ENCODE measurements at places on chromosomes 6 and 20.

DNA sequence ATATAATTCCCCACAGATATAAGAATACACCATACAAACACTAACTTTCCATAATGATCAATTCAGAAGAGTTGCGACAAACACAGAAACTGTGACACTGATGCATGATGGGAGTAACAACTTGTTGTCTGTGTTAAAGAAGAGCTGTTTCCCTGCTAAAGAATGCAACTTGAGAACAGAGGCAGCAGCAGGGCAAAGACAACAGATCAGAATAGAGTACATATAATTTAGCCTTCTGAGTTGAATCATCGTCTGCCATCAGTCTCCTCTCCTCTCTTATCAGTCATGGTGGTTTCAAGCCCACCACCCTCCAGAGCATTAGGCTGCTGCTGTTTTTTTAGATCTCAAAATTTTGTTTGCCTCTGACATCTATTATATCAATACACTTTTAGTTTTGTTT lies 280.4 kb downstream of the UBE3D start:
- DNase-seq: no peak

DNA sequence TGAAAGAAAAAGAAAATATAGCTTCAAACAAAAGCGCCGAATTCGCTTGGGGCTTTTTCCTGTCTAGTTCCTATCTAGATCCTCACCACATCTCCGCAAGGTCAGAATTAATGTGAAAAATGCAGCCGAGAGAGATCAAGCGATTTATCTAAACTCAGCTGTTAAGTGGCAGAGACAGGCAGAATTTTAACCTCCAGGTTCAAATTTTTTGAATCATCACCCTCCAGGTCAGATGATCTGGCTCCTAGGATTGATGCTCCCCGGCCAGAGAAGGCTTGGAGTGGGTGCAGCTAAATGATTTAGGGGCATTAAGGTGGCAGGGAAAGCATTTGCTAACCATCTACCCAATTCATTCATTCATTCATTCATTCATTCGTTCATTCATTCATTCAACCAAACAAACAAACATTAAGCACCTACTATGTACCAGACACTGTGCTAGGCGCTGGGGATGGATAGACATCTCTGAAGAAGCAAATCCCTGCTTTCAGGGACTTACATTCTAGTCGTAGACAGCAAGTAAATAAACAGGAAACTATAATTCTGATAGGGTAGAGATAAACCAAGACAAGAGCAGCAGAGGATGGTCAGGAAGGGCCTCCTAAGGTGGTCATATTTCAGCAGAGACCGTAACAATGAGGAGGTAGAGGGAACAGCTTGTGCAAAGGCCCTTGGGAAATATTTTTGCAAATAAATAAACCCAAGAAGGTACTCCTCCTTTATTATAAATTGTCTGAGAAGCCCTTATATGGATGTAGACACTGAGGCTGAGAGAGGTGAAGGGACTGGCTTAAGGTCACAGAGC lies 672 bp upstream of the UBE2V1 start:
- DNase-seq: no peak

GRCh38 chr6:139520321-139520768 lies 145.9 kb upstream of the CITED2 start:
- DNase-seq: no peak

DNA sequence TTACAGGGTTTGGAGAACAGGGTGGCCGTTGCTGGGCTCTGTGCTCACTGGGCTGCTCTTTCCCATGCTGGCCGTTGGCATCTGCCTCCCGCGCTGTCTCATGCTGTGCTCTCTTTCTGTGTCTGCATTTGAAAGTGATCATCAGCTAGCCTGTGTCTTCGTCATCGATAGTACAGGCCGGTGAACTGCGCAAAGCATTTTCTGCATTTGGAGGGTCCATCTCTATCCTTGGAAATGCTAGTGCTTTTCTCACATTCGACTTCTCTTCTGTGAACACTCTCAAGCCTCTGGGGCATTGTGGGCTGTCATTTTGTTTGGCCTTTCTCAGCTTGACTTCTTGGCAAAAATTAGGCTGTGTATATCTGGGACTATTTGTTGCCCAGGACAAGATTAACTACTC lies 6.8 kb upstream of the SNHG17 start:
- no peak for DNase-seq

GRCh38 chr6:125827788-125828320 lies 37.1 kb downstream of the NCOA7 start:
- DNase-seq: no peak

DNA sequence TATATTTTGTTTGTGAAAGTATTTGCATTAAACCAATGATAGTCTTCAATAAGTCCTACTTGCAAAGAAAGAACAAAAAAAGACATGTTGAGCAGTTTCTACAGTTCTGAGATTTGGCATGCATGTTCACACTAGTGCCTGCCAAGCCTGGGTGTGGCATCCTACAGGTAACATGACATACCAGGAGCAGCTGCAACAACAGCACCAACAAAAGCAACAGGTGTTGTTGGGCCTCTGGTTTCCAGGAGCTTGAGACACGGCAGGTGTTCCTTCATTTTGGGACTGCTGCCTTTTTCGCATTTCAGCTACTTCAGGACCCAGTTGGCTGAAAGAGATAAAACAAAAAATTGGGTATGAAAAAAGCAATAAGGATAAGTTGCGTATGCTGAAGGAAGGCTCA lies 41.2 kb upstream of the MTRF1L start:
- DNase-seq: no peak

DNA sequence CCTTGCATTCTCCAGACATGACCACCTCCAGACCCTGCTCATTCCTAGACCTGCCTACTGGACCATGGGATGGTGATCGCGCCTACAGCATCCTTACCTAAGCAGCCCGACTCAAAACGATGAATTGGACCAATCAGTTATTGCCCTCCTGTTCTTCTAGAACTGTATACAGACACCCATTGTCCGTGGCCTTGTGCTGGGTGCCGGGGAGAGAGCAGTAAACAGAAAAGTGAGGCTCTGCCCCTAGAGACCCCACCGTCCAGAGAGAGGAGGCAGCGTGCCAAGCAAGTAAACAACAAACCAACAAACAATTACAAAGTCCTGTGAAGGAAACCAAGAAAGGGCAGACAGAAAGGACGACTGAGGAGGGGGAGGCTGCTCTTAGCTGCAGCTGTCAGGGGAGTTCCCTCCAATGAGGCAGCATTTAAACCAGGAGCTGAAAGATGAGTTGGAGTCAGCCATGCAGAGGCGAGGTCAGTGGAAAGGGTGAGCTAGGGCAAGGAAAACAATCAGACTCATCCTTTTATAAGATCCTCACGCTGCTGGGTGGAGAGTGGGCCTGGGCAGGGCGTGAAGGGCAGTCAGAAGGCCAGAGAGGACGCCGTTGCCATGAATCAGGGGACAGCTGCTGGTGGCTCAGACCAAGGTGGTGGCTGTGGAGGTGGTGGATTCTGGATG lies 37.6 kb upstream of the BLCAP start:
- DNase-seq: no peak

DNA sequence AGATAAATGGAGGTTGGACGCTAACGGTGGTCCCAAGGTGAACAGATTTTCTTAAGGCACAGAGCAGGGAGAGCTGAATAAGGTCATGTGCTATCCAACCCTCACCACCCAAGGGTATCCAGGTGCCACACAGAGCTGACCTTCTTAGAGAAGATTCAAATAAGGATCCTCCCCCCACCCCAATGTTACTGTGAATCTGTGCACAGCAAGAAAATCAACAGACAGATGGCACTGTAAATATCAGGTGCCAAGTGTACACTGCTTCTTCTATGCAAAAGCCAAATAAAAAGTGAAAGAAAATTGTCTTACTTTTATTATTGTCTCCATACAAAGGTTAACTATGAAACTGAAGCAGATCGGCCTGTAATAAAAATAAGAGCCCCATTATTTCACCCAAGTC lies 96.9 kb downstream of the PAK5 start:
- no peak for DNase-seq

DNA sequence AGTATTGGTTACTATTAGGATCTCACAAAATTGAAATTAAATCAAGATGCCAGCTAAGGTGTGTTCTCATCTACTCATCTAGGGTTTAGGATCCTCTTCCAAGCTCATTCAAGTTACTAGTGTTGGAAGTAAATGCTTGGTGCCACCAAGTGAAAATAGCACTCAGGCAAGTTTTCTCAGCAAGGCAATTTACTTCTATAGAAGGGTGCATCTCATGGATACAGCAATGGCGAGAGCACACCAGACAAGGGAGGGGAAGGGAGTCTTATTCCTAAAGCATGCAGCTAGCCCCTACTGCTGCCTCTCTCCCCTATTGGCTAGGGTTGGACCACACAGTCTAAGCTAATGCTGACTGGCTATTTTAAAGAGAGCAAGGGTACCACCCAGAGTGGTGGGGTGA lies 23.0 kb upstream of the FAM8A1 start:
- DNase-seq: no peak

DNA sequence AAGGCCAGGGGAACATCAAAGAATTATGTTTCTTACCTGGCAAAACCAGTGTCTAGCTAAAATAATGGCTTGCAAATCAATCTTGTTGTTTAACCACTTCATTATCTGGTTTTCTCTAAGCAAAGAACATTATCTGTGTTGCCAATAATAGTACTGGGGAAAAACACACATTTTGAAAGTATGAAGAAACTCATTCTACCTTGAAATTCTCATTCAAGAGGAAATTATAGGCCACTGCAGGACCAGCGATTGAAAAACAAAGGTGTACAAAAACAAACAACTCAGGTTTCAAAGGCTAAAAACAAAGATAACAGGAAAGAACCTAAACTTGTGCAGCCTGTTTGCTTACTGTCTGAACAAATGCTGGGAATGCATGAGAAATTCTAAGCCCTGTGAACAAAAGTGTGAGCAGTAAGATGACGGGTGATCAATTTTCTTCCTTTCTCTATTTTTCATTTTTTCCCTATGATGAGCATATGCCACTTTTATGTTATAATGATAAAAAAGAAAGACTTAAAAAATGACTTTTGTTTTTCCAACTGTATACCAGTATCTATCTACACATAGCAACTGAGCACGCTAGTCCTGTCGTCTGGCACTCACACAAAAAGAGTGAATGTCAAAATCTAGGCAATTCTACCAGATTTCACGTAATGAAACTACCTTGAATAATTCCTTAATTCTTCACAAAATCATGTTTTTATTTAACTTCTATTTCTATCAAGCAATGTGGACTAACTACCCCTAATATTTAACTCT lies 117.9 kb downstream of the SGK1 start:
- DNase-seq: no peak

GRCh38 chr6:63816401-63816981 lies 180.9 kb downstream of the PHF3 start:
- no peak for DNase-seq

DNA sequence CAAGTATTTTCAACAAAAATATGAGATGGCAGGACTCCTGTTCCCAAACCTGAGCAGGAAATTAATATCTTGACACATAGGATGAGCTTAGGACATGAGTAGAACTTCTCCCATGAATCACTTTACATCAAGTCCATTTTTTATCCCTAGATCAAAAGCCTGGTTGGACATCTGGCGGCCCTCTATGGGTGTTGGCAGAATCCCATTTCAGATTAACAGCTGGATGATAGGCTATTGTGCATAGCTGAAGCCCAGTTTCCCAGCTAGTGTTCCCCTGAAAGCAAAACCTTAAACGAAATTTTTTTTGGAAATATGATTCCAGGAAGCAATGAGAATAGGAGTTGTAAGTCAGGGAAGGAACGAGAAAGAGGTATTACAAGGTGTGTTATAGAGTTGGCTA lies 449.4 kb upstream of the CHD6 start:
- no peak for DNase-seq

GRCh38 chr20:10521068-10521831 lies 86.1 kb downstream of the SLX4IP start:
- DNase-seq: no peak

GRCh38 chr6:32637219-32637880 lies at the start of gene HLA-DQA1:
Gene HLA-DQA1 (plus strand): TSS chr6:32637406. CDS start chr6:32637459, 53 bp downstream.
- DNase-seq: no peak

GRCh38 chr6:31899882-31900722 lies 1.8 kb downstream of the ZBTB12 start:
- no peak for DNase-seq

- no peak for DNase-seq
Observed at GRCh38 chr6:160330619-160331018, 17.6 kb upstream of the SLC22A3 start.

DNA sequence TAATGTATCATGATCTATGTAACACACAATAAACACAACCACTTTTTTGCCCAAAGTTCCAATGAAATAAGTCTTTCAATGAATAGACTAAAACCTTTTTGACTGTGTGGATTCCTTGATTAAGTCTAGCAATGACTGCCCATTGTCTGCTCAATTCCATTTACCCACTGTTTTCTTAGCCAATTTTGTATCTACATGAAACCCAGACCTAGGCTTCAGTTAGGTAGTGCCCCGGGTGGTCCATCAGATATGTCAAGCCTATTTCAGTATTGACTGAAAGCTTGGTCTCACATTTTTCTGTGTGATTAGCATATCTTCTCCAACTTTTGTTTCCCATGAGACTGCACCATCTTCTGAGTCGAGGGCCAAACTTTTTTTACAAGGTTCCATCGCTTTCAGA lies 615.0 kb downstream of the C6orf118 start:
- DNase-seq: no peak

DNA sequence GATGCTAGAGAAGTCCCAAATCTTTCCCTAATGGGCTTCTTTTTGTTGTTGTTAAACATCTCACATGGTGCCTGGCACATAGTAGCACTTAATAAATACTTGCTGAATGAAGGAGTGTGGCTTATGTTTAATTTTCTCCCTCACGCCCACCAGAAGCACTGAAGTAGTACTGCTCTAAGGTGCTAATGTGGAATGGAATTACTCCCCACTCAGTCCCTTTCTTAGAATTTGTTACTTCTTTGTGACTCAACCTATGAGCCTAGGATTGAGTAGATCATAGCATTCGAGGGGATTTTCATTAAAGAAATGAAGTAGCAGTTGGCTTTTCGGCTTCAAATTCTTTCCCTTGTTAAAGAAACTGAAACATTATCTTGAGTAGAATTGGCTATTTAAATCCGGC lies 192.8 kb downstream of the CLIC5 start:
- DNase-seq: no peak

- no peak for DNase-seq
Observed at GRCh38 chr6:6592826-6593475, 4.4 kb downstream of the LY86 start.

- DNase-seq: peak; percentile 48
Observed at GRCh38 chr6:44126320-44127149, 717 bp downstream of the MRPL14 start.

DNA sequence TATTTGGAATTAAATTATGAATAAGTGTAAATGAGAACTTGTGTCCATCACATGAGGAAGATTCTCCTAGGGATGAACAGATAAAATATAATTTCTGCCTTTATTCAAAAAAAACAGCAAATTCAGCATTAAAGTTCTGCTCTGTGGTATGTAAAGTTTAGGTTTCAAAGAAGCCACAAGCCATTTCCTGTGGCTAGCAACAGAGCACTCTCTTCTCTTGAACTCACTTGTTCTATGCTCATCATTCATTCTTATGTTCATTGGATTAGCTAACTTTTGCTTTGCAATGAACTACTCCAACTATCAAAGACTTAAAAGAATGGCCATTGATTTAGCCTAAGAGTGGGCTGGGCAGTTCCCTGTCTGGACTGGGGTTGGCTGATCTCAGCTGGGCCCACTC lies 20.8 kb upstream of the SNRPB2 start:
- no peak for DNase-seq

GRCh38 chr6:106112433-106112832 lies 26.3 kb downstream of the PRDM1 start:
- DNase-seq: no peak

Measured in fibroblast of skin of left biceps (primary cell).